Left forelimb (tissue), 1 donor: ENCODE measurements at places on chromosomes 2 and 18.

DNA sequence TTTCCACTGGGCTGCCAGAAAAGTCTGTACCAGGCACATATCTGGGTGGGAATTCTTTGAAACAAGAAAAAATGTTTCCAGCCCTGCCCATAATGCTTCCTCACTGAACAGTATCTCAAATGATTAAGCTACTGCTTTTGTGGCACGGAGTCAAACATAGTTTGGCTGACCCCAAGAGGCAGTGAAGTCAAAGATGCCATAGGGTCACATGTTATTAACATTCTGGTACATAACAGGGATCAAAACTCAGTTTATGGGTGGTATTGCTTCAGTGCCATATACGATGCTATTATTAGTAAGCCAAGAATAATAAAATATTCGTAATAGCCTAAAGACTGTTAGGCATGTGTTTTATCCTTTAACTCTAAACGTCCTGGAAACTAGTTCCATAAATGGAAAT lies 112.4 kb downstream of the FEZ2 start:
- no peak for DNase-seq

DNA sequence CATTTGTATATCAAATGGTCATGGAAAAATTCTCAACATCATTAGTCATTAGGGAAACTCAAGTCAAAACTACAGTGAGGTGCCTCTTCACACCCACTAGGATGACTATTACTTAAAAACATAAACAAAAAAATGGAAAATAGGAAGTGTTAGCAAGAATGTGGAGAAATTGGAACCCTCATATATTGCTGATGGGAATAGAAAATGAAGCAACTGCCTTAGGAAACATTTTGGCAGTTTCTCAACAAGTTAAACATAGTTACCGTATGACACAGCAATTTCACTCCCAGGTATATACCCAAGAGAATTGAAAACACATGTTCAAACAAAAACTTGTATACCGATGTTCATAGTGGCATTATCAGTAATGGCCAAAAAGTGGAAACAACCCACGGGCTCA lies 18.1 kb upstream of the CYP26B1 start:
- no peak for DNase-seq

- no peak for DNase-seq
Observed at GRCh38 chr2:67982956-67983355, 79.8 kb downstream of the C1D start.

DNA sequence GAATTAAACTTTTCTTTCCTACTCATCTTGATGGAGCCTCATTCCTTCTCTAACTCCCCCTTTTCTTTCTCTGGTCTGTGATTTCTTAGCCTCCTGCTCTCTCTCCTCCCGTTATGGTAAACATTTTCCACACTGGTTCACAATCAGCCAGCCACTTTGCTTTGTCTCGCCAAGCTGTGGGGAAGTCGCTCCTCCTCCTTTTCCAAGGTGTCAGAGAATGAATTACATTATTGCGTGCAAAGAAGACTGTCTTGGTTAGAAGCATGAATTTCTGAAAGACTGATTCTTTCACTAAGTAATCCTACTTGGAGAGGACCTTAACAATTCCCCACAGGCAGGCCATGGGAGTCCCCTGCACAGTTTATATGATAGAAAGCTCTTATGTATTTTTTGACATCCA lies 46.1 kb downstream of the RASGRP3 start:
- no peak for DNase-seq

DNA sequence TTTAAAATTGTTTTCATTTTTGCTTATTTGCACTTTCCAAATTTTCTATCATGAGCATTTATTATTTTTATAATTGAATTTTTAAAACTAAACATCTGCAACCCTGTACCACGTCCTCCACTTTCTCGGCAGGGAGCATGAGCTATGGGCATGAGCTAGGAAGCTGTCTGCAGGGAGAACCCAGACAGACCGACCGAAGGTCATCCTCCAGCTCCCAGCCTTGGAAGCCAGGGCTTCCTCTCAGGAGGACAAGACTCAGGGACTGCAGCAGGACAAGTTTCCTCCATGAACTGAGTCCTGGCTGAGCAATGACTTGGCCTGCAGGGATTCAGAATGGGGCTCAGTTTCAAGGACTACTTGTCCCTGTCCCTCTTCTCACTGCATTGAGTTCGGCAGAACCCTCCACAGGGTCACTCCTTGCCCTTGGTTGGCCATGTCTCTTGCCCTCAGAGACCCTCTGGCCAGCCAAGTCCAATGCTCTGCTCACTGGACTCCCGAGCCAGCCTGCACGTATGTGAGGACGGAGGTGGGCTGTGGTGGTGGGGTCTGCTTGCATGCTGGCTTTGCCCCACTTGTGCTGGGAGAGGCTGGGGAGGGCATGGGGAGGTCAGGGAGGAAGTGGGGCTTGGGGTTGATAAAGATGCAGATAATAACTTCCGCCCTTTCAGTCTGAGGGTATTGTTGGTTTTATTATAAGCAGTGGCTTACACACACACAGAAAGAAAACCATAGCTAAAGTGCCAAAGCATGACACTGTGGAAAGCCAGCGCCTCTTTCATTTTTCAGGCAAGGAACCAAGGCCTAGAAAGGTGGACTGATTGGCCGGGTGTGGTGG lies 6.6 kb downstream of the NMUR1 start:
- no peak for DNase-seq

DNA sequence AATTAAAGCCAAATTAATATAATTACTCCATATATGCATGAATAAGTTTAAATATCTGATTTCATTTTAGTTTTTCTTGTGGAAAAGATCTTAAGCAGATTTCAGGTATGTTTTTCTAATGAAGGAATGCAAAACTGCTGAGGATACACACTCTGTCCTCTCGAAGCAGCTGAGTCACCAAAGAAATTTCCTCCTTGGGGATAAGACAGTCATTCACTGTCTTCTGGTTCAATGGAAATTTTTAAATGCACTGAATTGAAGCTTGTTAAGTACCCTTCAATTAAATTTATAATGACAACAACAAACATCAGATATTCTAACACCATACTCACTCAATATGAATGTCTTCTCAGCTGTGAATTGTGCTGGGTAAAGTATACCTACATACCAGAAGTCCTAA lies 101.5 kb upstream of the DNER start:
- no peak for DNase-seq

- no peak for DNase-seq
Observed at GRCh38 chr2:24482251-24482971, 8.6 kb upstream of the NCOA1 start.

DNA sequence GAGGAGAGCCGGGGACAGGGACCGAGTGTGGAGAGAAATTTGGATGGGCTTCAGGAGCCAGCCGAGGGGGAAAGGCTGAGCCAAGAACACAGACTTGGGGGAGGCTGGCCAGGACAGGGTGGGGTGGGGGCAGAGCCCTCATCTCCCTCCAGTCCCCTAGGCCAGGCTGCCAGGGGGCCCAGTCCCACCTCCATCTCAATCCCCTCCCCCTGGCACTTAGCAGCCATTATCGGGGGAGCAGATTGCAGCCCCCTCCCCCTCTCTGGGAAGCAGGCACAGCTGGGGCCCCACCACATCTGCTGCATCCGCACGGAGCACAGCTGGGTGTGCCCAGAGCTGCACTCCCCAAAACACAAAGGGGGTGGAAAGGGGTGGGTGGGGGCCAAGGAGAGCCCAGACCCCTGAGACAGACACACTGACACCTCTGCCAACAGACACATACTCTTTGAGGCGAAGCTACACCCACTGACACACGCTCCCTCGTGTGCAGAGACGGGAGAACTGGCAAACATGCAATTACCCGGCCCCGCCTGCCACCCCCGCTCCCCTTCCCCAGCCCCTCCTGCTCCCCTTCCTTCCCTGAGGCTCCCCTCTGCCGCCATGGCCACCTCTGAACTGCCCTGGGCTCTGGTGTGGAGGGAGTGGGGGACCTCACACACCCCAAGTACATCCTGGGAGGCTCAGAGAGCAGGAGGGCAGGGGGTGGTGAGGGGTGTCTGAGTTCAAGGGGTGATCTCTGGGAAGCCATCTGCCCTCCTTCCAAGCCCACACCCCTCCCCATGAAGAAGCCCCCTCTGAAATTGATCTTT lies 5.1 kb upstream of the ASIC4 start:
- no peak for DNase-seq

DNA sequence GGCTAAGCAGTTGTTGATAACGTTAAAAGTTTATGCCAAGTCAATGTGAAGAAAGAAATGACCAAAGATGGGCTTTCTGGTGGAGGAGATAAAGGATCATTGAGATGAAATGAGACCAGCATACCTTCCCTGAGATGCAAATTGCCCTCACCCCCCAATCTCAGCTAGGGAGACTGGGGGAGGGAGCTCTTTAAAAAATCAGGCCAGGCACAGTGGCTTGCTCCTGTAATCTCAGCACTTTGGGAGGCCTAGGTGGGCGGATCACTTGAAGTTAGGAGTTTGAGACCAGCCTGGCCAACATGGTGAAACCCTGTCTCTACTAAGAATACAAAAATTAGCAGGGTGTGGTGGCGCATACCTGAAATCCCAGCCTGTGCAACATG lies 30.9 kb upstream of the KCMF1 start:
- no peak for DNase-seq

DNA sequence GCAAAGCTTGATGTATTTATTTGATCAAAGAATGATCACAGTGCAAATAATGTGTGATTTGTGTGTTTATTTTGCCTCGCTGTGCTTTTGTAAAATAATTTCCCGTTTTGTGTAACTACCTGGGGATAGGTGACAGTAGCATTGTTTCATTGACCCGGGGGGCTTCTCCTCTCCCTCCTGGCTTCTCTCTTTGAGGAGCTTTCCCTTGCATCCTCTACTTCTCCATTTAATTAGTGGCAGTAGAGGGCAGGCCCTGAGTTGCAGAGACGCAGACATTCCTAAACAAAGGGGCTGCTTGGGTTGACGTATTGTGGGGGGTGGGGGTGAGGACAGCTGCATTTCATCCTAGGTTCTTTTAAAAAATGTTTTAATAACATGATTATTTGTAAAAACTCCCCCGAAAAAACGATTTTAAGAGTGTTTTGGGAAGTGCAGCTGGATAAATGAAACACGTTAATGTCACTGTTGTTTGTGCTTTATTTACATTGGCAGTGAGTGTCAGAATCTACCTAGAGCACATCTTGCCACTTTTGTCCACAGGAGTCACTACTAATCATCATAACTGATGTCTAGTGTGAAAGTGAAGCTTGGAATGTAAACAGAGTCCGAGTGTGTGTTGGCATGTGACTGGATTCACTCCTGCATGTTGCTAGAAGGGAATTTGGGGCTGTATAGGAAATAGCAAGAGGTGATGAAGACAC lies 2.2 kb downstream of the NEDD4L start:
- DNase-seq, result no peak

- no peak for DNase-seq
Observed at GRCh38 chr2:27096748-27097297, 10.3 kb downstream of the KHK start.

GRCh38 chr2:74865770-74866674 lies 32.1 kb downstream of the HK2 start:
- DNase-seq, result no peak

DNA sequence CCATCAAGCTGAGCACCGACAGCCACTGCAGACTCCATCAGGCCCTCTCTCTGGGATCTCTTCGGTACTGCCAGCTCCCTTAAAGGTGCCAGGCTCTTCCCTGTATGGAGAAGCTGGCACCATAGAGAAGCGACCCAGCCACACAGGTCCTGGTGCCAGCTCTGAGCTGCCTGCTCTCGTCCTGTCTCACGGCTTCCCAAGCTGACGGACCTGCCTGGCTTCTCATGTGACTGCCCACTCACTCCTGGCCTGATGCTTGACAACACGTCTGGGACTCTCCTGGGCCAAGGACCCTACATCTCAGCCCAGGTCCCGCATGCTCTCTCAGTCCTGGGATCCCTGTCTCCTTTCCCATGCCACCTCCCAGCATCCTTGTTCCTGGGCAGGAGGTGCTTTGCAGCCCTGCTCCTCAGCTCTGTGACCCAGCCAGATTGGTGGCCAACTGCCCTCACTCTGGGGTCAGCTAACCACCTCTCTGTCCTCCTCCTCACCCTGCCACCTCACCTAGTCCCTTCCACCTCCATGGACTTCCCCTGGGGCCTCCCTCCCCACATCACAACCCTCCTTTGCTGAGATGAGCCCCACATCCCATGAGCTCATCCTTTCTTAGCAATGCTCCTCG lies 12.5 kb upstream of the ATOH8 start:
- no peak for DNase-seq

- DNase-seq, result no peak
Observed at GRCh38 chr18:39990540-39990939, 1964.5 kb upstream of the PIK3C3 start.

DNA sequence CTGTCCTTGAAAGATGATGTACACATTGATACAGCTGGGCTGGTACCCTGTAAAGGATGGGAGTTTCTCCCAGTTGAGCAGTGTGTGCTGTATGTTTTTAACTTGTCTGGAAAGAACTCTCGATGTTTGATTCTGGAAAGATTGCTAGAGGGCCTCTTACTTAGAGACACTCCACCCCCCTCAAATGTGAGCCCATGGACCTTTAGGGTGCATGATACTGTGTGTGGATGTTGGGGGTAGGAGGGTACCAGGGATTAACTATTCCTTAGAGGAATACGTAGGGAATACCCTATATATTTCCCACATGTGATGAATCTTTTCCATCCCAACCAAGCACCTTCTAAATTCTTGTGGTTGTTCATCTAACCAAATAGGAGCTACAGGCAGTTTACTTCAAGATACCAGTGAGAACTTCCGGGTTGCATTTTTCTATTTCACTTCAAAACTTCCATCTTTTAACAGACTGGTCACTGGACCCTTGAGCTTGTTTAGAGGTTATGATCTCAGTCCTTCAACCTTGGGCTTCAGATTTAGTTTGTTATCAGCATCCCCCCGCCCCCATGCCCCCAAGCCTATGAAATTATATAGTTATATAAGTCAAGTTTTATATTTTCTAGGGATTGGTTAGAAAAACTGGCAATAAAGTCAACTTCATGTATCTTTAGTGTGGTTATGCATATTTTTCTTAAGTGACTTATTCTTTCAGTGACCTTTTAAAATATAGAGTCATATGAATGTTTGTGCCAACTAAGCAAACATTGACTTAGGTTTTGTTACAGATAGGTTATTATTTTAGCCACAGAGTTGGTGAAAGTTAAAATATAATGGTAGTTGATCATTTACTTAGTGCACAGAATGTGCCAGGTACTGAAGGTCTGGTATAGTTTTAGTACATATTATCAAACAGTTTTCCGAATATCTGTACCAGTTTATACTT lies 18.2 kb downstream of the AFTPH start:
- no peak for DNase-seq

DNA sequence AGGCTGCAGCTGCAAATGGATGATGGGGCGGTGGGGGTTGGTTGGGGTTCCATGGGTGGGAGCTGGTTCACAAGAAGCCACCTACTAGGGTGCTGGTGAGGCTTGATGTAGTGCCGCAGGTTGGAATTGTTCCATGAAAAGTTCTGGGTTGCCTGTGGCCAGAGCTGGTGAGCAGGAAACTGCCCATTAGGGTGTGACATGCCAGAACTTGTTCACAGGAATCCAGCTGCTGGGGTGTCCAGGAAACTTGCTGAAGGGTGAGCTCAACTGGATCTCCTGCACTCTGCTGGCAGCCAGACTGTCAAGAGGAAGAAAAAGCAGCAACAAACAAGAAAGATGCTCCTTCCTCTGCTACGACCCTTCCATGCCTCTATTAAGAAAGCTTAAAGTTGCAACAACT lies 48.8 kb downstream of the MAP3K20 start:
- DNase-seq, result no peak
